ENCODE measurements at places on chromosomes 16 and 17.
A peak's percentile ranks its signal among the peaks of the same experiment; 100 is the strongest.

DNA sequence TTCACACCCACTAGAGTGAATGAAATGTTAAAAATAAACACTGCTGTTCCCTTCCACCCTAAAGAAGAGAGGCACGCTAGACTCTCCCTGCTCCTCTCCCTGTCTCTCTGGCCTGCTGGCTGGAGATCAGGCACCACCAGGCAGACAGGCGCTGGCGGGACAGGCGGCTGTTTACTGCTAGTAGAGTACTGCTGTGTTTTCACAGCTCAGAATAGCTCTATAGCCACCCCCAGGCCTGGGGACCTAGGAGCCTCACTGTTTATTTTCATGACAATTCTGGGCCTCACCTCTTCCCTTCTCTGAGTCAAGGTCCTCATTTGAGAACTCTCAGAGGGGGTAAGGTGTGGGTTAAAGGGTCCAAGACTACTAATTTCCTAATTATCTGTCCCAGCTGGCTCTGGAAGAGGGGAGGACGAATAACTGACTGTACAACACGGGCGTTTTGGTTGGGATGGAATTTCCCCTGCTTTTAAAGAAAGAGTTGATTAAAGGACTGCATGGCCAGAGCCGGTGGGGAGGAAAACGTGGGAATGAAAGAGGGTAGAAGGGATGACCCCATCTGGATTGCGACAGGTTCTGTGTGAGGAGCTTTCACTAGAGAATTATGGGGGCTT lies 9.0 kb upstream of the G6PC1 start:
- DNase-seq: peak; percentile 46

GRCh38 chr16:15653227-15653626 lies 3.2 kb downstream of the NDE1 start:
- peak; percentile 36 for DNase-seq

- no peak for DNase-seq
Observed at GRCh38 chr16:78126662-78127061, 27.2 kb downstream of the WWOX start.

DNA sequence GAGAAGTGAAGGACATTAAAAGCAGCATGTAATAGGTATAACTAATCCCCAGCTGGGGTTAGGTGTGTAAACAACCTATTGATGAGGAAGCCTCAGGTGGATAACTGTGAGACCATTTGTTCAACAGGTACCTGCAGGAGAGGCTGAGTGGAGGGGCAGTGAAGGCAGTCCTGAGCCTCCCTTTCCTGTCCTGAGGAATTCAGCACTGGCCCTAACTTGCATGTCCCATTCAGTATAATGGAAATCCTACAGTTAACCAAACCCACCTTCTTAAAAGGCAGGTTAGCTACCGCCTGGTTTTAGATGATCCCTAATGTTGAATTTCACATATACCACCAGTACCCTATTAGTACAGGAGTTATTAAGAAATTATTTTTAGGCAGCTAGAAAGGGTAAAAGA lies 225.9 kb upstream of the GOT2 start:
- no peak for DNase-seq

- DNase-seq: no peak
Observed at GRCh38 chr17:45301674-45302073, 15.1 kb downstream of the MAP3K14 start.

- no peak for DNase-seq
Observed at GRCh38 chr16:66939366-66939765, 4.0 kb downstream of the CES2 start.

DNA sequence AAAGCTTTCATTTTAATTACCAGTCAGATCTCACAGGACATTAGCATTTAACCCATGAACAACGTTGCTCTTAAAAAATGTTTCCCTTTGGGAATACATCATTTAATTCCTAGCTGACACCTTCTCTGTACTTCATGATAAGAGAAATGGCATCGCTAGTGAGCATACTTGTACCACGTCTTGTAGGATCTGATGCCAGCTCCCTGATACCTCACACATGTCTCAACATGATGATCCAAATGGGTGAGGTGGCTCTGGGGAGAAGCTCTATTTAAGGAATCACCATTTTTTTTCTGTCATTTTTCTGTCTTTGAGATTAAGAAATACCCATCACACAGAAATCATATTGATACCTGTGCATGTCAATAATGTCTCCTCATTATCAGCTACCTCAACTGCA lies 772.1 kb upstream of the CA10 start:
- DNase-seq: no peak

GRCh38 chr17:41683441-41684007 lies 5.2 kb upstream of the EIF1 start:
- DNase-seq: no peak

GRCh38 chr17:50948711-50949110 lies 82.6 kb upstream of the TOB1 start:
- no peak for DNase-seq

DNA sequence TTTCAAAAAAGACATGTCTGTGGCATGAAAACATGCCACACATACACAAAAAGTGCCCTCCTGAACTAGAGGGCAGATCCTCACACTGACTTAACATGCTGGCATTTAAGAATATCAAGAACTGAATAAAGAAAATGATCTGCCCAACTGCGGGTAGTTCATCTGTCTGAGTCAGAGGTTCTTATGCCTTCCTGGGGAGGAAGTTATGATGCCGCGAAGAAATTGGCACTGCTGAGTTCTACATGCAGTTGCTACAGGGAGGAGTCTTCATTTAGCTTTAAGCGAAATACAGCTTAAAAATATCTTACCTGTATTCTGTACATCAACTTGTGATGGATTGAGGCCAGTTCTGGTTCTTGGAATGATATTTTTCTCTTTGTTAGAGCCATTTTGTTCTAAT lies 6.3 kb downstream of the ALDH3A2 start:
- no peak for DNase-seq

DNA sequence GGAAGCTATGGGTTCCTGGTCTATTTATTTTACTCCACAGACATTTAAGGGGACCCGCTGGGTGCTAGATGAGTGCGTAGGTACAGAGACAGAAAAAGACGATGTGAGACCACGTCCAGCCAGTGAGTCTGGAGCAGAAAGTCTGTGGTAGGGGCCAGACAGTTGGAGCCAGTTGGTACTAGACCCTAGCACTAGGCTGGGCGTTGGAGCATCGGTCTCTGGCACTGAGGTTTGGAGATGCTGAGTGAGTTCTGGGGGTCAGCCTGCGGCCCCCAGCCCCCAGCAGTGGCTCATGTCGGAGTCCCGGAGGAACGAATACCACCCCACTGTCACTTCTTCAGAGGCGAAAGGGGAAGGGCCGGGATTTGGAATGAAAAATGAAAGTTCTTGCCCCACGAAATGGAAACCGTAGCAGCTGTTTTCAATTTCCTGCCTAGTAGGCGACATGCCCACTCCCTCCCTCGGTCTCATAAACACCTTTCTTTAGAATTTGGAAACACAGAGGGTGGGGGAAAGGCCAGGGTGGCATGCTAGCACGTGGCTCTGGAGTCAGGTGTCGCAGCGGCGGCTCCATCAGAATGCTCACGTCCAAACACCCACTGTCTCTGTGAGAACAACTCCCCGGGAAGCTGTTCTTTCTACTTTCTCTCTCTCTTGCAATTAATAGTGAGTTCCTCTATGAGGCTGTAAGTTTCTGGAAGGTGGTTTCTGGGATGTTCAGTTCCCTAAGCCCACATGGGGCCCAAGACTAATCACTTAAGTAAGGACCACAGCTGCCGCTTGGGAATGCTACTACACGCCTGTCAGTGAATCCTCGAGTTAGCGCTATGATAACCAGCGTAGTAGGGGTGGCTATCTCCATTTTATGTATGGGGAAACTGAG lies 96.8 kb downstream of the IRF8 start:
- DNase-seq: no peak

GRCh38 chr17:16439811-16440351 lies 24.5 kb downstream of the TRPV2 start:
- no peak for DNase-seq

DNA sequence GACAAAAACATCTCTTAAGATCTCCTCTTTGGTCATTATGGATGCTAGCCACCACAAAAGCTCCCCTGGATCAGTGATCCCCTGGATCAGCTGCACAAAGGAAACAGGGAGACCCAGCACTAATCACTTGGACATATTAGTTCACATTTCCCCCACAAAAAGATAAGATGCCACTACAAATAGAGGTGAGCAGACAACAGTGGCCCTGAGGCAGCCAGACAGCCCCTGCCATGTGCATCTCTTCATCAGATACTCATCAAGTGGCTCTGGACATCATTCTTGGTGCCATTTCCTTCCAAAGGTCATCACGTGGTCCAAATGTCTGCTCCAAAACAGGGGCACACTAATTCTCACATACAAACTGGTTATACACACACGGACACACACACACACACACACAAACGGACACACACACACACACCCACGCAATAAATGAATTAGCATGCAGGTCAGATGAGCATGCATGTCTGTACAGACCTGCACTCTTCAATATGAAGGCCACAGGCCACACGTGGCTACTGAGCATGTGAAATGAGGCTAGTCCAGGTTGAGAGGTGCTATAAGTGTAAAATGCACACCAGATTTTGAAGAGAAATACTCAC lies 4.1 kb downstream of the USP36 start:
- DNase-seq: no peak

- DNase-seq: no peak
Observed at GRCh38 chr16:28168991-28169554, 42.7 kb downstream of the XPO6 start.

- DNase-seq: no peak
Observed at GRCh38 chr17:74165797-74166365, 37.6 kb upstream of the RPL38 start.

- no peak for DNase-seq
Observed at GRCh38 chr16:86391984-86392383, 118.3 kb upstream of the FOXF1 start.

GRCh38 chr17:80023481-80024205 lies 12.0 kb downstream of the TBC1D16 start:
- DNase-seq: no peak

DNA sequence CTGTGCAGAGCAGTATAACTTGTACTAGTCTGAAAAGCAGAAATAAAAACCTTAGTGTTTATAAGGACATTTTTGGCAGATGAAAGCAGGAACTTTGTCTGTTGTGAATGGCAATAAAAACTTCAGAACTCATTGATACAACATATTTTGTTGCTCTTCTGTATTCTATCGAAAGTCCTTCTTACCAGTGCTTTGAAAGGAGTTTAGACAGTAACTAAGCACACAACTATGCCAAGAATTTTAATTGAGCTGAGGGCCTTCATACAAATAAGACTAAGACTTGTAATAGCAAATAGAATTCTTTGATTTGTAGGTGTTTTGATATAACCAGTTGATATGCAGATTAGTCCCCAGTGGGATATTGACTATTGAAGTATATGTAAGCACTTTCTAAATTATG lies 308.4 kb downstream of the ZFHX3 start:
- no peak for DNase-seq

DNA sequence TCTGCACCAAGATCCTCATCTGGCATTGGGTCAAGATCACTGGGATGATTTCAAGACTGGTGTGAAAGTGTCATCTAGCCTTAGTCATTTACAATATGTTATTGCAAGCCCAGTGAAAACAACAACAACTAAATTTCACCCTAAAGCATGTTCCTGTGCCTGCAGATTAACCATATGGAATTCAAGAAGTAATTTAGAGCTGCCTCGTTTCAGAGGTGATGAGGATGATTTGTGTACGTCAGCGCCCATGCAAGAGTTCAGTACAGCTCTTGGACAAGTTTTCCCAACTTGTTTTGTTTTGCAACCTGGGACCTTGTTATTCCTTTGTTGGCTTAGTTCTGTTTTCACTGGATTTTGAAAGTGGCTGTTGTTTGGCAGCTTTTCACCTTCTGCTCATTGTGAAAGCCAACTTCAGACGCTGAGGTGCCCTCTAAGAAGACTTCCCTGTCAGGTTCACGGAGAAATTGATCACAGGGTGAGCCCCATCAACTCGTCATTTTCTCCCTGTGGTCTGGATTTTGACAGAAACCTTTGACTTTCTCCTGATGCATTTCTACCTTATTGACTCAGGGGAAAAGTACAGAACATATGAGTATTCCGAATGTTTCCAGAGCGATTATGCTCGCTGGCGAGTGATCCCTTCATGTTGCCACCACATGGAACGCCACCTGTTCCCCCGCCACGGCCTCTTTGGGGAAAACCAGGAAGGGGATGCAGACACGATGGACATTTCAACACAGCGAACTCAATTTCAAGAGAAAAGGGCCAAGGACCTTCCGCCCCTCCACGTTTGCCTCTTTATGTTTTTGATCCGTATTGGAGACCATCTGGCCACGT lies 85.6 kb downstream of the FOXL1 start:
- DNase-seq: no peak

GRCh38 chr17:50596191-50597037 lies 35.9 kb downstream of the CACNA1G start:
- DNase-seq: no peak

DNA sequence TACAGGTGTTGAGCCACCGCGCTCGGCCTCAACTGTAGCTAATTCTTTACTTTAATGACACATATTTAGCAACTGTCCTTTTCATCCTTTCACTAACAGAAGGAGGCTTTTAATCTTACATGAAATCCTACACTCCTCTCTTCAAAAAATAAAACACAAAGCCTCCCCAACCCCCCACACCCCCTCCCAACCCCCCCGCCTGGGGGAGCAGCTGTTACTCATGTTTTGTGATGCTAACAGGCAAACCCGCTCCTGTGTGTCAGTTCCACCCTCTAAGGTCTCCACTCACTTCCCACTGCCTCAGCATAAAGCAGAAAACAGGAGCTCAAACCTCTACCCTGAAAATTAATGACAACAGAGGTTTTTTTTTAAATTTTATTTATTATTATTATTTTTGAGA lies 55.4 kb upstream of the SLC25A19 start:
- no peak for DNase-seq

GRCh38 chr17:55762086-55762858 lies 11.4 kb downstream of the PCTP start:
- DNase-seq: no peak

DNA sequence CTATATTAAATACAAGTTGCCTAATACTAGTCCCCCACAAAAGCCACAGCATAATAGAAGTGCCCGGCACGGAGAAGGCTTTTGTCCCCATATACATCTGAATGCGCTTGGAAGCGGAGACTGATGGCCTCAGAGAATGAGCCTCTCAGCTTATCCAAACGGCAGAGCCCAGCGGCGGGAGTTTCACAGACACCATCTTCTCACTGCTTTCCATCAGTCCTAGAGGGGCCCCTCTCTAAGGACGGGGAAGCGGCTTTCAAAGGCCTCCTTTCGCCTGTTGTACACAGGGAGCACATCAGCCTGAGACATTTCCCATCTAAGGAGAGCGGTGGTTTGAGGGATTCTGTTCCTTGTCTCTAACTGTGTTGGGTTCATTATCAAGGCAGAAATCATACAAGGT lies 16.9 kb downstream of the NXN start:
- no peak for DNase-seq

- no peak for DNase-seq
Observed at GRCh38 chr17:8563981-8564602, 66.4 kb downstream of the MYH10 start.

GRCh38 chr16:50011707-50012106 lies 13.3 kb upstream of the CNEP1R1 start:
- DNase-seq: no peak

GRCh38 chr16:66886914-66887313 lies 6.6 kb downstream of the PDP2 start:
- DNase-seq: no peak

DNA sequence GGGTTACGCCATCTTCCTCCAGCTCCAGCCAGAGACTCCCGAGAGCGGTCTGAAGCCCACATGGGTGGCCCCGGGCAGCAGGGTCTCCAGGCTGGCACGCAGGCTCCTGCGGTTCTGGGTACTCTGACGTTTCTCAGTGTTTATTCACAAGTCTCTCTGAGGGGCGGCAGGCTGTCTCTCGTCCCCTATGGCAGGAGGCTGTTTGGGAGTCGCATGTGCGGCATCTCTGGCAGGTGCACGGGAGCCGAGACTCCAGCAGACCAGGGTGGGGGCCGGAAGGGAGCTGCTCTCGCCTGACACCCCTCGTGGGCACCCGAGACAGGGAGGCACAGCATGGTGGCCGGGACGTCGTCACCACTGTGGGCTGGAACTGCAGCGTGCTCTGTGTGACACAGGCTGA lies 48.1 kb downstream of the ZNF778 start:
- DNase-seq: no peak

Data from mucosa of gallbladder (tissue), 1 donor.